Epithelial cell of esophagus (primary cell): ENCODE measurements at places on chromosomes 13 and 19.

GRCh38 chr19:54903303-54903702 is 2.6 kb upstream of the NCR1 start:
- DNase-seq: no peak

GRCh38 chr19:32781280-32781679 is 61.7 kb downstream of the TDRD12 start:
- DNase-seq: no peak

DNA sequence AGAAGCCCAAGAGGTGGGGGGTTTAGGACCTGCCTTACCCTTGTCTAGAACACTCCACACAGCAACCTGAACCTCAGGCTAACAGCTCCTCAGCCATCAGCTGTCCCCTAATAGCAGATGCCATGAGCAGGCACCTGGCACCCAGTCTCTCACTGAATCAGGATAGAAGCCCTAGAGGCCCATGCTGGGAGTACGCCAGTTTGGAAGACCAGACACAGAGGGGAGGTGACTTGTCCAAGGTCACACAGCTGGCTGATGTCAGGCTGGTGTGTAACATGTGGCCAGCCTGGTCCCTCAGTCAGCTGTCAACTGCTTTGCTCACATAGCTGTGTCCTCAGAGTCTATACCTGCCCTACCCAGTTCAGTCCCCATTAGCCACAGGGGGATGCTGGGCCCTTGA is 12.8 kb upstream of the SAMD1 start:
- no peak for DNase-seq

GRCh38 chr19:39308531-39309304 is 11.9 kb downstream of the LRFN1 start:
- peak; percentile 21 for DNase-seq

- peak; percentile 17 for DNase-seq
These were observed 374.0 kb downstream of the IRS2 start for GRCh38 chr13:109412283-109412901.

DNA sequence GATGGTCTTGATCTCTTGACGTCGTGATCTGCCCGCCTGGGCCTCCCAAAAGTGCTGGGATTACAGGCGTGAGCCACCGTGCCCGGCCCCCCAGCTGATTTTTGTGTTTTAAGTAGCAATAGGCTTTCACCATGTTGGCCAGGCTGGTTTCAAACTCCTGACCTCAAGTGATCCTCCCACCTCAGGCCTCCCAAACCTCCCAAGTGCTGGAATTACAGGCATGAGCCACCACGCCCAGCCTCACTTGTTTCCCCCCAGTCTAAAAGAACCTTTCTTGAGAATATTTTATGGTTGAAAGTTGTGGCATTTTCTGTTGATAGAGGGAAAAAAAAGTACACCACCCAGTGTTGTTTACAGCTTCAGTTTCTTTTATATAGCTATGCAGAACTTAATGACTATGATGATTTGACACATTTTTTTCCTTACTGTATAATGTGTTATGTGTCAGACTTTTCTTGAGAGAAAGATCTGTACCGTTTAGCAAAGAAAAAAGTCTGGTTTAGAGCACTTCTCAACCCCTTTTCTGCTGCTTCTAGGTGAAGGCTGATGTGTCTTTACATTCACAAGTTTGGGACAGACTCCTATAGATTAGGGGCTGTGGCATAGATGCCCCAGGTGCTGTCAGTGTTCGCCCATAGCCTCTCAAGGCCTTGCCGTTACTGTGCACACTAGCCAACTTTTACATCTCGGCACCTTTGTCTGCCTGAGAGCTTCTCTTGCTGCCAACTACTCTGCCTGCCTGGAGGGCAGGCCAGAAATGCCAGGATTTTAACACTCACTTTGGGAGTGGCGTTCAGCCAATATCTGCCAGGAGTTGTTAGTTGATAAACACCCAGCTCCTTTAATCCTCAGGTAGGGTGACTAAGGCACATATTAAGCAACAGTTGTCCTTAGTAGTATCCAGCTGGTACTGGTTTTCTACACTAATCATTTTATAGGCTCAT is 33.0 kb downstream of the KCTD4 start:
- DNase-seq: peak; percentile 99

GRCh38 chr13:75495938-75496337 is 14.0 kb upstream of the TBC1D4 start:
- DNase-seq: no peak

- no peak for DNase-seq
These were observed 213.1 kb upstream of the SGCG start for GRCh38 chr13:22967669-22968068.

GRCh38 chr13:41026788-41027187 is 7.7 kb upstream of the ELF1 start:
- no peak for DNase-seq

DNA sequence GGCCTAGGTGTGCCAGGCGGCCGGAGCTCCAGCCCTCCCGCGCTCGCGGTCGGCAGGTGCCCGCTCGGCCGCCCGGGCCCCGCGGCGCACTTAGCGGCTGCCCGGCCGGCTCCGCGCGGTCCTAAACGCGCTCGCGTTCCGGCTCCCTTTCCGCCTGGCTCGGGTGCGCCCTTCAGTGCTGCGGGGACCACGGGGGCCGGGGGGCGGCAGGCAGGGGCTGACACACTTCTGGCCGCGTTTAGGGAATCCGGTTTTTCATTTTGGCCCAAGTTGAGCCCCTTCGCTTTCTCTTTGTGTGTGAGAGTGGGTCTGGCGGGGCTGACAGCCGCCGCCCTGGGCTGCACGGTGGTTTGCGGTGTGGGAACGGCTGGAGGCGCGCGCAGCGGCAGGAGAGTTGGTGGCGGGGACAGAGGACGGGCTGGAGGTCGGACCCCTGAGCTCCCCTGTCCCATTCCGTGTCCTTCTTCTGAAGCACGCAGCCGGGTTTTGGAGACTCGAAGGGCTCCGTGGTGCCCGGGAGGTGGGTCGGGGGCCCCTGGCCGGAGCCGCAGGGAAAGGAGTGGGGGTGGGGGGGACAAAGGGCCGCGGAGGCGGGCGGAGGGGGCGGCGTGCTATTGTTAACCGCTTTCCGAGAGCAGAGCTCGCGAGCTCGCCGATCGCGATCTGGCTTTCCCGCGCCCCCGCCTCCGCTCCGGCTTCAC is 3.1 kb downstream of the FGF9 start:
- peak; percentile 66 for DNase-seq

DNA sequence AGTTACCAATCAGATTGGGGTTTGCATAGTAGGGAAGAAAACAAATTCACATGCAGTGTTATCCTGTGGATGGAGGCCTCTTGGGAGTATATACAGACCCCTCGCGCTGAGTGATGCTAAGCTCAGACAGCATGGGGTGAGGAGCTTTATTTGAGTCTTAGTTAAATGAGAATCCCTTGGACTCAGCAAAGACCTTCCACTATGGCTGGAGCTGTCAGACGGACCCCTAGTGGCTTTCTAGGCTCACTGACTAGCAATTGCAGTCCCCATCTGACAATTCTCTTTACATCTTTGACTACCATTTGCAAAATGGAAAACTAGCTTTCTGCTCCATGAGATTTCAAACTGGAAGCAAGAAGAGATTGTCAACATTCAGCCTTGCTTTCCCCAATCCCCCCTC is 90.4 kb downstream of the STOML3 start:
- no peak for DNase-seq
